ENCODE measurements at places on chromosomes 16 and 17.

DNA sequence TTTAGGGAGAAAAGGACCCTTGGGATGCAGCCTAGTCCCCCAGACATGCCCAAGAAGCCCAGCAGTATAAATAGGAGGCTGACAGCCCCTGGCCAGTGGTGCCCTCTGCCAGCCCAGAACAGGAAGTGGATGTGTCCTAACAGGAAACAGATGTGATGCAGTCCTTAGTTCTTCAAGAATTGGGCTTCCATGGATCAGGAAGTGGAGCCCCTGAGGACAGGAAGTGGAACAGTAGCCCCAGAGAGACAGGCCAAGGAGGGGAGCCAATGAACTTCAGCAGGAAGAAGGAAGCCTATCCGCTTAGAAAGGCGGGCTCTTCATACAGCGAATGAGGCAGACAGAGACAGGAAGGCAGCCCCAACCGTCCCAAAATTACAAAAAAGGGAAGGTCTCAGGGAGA is 7.2 kb downstream of the CTF1 start:
- DNase-seq, result no peak

DNA sequence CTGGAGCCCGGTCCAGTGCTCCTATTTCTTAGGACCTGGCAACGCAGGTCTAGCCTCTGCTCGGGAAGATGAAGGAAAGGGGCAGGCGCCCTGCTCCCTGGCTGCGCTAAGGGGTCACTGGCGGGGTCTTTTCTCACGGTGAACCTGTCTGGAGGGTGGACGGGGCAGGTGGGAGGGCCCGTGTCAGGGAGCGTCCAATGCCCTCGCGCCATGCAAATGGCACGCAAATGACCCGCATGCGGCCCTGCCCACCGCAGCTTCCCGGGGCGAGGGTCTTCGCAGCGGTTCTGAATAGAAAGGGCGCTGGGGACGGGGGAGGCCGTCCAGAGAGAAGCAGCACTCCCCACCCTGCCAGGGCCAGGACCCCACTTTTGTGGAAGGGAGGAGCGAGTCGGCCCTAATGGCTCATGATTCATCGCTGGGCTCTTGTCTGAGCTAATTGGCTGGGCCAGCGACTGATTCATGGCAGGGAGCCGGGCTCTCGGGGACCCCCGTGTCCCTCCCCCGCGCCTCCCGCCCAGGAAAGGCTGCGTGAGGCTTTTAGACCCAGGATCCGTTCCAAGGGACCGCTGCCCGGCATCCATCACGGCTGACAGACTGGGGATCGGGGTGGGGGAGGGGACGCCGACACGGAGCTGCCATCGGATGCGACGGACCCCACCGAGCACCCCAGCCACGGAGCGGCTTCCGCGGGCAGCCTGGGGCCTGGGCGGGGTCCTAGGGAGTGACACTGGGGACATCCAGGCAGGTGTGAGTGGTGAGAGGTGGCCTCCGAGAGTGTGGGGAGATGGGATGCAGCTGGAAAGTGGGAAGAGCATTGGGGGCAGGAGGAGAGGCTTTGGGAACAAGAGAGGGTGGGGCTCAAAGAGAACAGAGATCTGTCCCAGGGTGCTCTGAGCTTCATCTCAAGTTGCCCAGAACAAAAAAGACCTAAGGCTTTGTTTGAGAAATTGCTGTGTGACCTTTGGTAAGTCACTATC is 25.0 kb upstream of the NGFR start:
- DNase-seq, result no peak

GRCh38 chr17:52049496-52049895 is 109.0 kb downstream of the CA10 start:
- DNase-seq, result no peak

- no peak for DNase-seq
Measured at GRCh38 chr17:37614823-37615222, 5.6 kb upstream of the SYNRG start.

GRCh38 chr17:74528491-74529199 is 2.6 kb downstream of the CD300LB start:
- no peak for DNase-seq

- no peak for DNase-seq
Measured at GRCh38 chr17:6641247-6641863, 495 bp downstream of the TXNDC17 start.

DNA sequence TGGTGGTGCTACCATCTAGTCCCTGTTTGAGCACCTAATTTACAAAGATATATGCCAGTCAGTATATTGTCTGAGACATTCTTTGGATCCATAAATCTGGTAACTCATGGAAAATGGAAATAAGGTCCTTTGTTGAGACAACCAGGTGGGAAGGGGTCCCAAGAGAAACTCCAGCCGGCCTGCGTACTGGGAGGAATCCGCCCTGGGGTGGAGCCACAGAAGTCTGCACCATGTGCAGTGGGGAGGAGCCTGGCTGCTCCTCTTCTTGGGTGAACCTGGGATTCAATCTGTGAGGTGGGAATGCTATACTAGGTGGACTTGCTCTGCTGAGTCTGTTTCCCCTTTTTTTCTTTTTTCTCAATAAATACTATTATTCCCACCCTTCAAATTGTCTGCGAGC is 339.2 kb upstream of the TNRC6C start:
- no peak for DNase-seq

DNA sequence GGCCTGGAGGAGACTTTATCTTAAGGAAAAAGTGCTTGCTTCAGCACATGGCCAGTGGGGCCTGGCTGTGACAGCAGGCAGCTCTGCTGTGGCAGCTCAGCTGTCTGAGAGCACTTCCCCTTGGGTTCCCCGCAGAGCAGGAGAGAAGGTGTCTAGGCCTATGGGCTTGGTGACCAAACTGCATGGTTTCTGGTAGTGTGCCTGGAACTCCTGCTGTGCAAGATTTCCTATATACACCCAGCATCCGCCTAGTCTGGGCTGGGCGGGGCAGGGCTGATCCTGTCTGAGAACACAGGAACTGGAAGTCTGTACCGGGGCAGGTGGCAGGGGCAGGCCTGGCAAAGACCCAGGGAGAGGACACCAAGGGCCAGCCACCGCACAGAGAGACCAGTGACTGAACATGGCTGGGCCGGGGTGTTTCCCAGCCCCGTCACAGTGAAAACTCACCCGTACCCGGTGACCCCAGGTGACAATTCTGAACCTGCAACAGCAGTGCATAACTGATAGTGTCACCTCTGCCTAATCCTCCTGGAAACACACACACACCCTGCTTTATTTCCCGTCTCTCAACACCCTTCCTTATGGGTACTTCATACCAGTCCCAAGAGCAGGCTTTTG is 39.3 kb downstream of the CHD9 start:
- DNase-seq, result peak; percentile 14

- no peak for DNase-seq
Measured at GRCh38 chr16:8611886-8612600, 9.5 kb upstream of the METTL22 start.

DNA sequence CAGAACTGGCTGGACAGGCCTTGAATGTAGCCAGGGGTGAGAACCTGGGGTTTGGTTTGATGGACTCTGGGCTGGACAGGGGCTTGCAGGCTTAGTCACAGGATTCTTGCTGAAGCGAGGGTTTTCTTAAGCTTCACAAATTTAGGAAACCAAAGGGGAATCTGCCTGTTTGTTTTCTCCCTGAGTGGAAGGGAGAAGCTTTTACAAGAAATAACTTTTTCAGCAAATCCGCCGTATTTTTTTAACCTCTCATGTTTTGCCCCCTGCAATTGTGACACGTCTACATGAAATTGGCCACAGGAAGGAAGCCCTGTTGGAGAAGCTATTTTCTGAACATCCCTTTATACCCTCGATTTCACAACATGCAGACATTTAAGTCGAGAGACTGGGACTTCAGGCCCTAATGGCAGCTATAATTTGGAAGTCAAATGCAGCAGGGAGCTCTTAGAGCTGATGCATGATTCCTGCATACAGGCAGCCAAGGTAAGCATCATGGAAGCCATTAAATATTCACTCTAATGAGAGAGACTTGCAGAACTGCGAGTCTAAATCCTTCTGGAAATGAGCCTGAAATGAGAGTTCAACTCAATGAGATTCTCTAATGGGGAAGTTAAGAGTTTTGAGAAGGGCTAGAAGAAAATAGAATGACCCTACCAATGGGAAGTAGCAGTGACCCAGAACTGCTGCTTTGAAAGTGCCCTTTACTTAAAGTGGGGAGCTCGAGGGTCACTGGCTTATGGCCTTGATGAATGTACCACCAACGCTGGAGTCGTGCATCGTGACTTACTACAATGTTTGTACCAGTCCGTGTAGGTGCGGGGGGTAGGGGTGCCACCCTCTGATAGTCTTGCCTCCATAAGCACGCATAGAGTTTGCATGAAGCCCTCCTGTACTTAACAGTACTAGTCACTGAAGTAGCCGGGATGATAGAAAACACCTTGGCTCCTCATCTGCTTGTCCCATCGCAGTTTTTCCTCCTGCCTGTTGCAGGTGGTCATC is 45.1 kb upstream of the IRF8 start:
- DNase-seq, result no peak

GRCh38 chr16:24778671-24779070 is 49.2 kb downstream of the TNRC6A start:
- no peak for DNase-seq

Data from NCI-H774 (cell line).